ENCODE measurements at places on chromosomes 2 and 18. TPM values are rescaled to one million over a fixed set of nuclear protein-coding genes. Genes with fewer than 3 reads are reported as not detected.

- H3K4me3 ChIP-seq, result no peak overlapping the region
- no peak overlapping the region for H3K27ac ChIP-seq
- peak; percentile 33 for DNase-seq
- no peaks in the 10 kb centered on the region for H3K4me1 ChIP-seq
- no peaks in the 10 kb centered on the region for H3K27me3 ChIP-seq
Measured at GRCh38 chr2:129812071-129812470, 167.4 kb upstream of the RAB6C start.

DNA sequence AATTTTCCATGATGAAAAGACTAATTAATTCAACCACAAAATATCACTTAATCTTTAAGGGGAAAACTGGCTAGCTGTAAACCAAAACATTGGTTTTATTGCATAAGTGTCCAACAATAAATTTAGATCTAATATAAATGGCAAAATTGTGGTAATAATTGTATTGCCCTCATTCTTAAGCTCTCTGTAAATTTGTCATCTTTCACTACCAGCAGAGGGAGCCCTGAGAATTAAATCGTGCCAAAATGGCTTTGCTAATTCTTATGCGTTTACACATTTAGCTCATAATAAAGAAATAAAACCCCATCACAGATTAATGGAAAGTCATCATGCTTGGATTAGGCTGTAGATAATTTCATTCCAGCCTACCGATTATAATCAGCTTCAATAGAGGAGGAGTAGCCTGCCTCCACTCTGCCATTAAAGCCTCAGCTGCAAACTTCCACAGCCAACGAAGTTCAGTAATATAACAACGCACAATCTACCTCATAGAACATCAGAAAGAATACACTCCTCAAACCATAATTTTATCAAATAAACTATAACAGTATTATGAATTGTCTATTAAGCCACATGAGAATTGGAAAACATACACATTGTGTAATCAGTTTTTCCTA is 70.0 kb upstream of the ATP5MC3 start:
- no peak for DNase-seq
- H3K27ac ChIP-seq, result no peak overlapping the region
- no peaks in the 10 kb centered on the region for H3K36me3 ChIP-seq
- no peak overlapping the region for H3K4me3 ChIP-seq

DNA sequence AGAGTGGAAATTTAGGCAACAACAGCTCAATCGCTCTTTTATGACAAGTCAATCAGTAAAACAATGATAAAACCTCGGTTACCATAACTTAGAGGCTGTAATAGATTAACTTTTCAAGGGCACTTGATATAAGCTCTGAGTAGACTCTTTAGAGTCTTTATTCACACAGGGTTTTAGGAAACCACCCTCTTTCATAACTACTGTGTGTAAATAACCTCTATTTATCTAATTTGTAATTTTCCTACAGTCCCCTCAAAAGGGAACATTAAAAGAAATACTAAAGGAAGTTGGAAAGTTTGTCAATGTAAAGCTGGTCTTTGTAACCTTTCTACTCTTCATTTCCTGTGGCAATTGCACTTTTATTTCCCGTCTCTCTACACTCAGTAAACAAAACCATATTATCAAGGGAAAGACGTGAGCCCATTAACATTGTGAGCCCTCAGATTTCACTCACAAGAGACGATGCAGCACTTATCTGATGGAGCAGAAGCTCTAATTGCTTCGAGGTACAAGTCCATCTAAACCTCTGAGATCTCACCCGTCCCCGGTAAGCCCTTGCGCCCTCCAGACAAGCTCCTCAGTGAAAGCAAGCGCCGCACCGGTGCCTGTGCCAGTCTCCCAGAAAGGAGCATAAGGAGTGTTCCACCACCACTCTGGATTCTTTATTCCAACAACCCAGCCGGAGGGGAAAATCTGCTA is 1.1 kb upstream of the HOXD1 start:
- no peaks in the 10 kb centered on the region for H3K4me1 ChIP-seq
- no peaks in the 10 kb centered on the region for H3K36me3 ChIP-seq
- H3K27me3 ChIP-seq, result peaks cover 2% of the 10 kb centered on the region
- no peak overlapping the region for H3K4me3 ChIP-seq
- DNase-seq, result no peak

DNA sequence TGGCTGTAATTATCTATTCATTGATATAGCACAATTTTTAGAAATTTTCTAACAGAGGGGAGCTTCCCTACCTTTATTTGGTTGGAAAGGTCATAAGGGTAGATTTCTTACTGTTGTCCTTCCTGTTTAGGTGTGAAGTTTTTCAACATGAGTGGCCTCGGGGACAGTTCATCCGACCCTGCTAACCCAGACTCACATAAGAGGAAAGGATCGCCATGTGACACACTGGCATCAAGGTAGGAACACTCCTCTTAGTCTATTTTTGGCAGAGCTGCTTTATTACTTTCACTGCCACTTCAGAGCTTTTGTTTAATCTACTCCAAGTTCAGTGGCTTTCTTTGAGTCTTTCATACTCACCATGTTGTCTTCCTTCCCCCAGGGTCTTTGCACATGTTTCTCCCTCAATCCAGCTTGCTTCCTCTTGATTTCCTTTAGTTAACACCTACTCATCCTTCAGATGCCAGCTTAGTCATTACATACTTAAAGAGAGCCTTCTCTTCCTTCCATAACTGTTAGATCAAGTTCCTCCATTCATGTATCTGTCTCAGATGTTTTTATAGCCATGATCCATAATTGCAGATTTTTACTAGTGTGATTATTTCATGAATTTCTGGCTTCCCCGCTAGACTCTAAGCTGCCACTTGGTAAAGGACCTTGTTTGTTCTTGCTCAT is 134.5 kb downstream of the PTRHD1 start:
- H3K27ac ChIP-seq, result no peak overlapping the region
- H3K27me3 ChIP-seq, result no peaks in the 10 kb centered on the region
- H3K36me3 ChIP-seq, result no peaks in the 10 kb centered on the region
- no peaks in the 10 kb centered on the region for H3K4me1 ChIP-seq
- no peak overlapping the region for H3K4me3 ChIP-seq

DNA sequence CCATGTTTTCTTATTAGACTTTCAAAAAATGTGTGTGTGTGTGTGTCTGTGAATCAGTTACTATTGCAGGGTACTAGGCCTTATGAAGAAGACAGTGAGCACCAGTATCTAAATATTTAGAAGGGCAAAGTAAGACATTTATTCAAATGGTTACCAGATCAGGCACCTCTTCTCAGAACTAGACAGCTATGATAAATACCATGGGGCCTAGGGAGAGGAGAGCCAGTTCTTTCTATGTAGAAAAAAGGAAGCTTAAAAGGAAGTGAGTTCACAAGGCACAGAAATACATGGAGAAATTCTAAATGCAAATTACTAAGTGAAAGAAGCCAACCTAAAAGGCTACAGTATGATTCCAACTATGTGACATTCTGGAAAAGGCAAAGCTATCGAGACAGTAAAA is 261.3 kb downstream of the SOX11 start:
- DNase-seq, result no peak
- no peak overlapping the region for H3K27ac ChIP-seq
- no peak overlapping the region for H3K4me3 ChIP-seq
- no peaks in the 10 kb centered on the region for H3K27me3 ChIP-seq

GRCh38 chr2:219183151-219183772 is 5.2 kb downstream of the RETREG2 start:
- no peak for DNase-seq
- no peak overlapping the region for H3K27ac ChIP-seq
- H3K27me3 ChIP-seq, result no peaks in the 10 kb centered on the region
- H3K36me3 ChIP-seq, result peaks cover 6% of the 10 kb centered on the region
- peaks cover 10% of the 10 kb centered on the region for H3K4me1 ChIP-seq

DNA sequence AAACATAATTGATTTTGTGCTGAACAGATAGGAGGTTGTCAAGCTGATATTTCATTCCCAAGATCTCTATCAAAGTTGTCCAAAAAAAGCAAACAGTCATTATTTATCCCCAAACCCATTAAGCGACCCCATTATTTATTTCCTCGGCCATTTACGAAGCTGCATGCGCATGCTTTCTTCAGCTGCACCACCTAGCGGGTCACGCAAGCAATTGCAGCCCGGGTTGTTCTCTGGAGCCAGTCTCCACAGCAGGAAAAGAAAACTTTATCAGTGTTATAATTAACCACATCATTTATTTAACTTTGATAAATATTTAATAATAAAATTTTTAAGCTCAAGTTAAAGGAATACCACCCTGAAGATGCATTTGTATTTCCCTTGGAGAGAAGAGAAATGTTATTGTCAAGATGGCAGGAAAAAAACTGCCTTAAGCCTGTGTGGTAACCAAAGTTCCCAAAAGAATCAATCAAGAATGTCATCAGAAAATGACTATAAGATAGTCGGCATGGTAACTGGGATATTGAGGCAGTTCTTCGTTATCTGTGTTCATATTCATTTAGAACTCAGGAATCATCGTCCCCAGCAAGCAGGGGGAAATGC is 304.7 kb downstream of the FBXO15 start:
- no peaks in the 10 kb centered on the region for H3K36me3 ChIP-seq
- H3K27me3 ChIP-seq, result no peaks in the 10 kb centered on the region
- no peak overlapping the region for H3K4me3 ChIP-seq
- no peak overlapping the region for H3K27ac ChIP-seq

GRCh38 chr2:203361922-203362321 is 33.7 kb downstream of the ABI2 start:
- H3K4me1 ChIP-seq, result no peaks in the 10 kb centered on the region
- no peaks in the 10 kb centered on the region for H3K27me3 ChIP-seq
- no peak for DNase-seq
- H3K4me3 ChIP-seq, result no peak overlapping the region

DNA sequence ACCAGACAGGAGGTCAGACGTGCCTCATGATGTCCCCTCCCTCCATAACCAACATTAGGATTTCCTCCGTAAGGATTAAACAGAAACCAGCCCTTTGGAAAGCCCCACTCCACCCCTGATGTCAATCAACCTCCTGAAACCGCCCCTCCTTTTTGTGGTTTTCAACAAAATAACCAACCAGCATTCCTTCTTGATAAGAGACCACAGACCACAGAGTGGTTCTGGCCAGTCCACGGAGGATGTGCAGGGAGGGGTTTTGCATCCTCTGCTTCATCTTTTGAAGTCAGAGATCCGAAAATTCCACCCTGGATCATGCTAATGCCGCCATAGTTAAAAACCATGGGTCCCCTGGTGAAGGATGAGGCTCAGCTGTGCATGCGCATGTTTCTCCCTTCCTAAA is 180.0 kb upstream of the CCDC150 start:
- H3K27me3 ChIP-seq, result no peaks in the 10 kb centered on the region
- no peak overlapping the region for H3K27ac ChIP-seq
- H3K4me1 ChIP-seq, result no peaks in the 10 kb centered on the region
- no peak for DNase-seq
- no peaks in the 10 kb centered on the region for H3K36me3 ChIP-seq
- H3K4me3 ChIP-seq, result no peak overlapping the region

GRCh38 chr2:205535001-205535400 is 147.3 kb upstream of the NRP2 start:
- H3K4me3 ChIP-seq, result no peak overlapping the region
- H3K27ac ChIP-seq, result no peak overlapping the region
- H3K36me3 ChIP-seq, result no peaks in the 10 kb centered on the region
- H3K4me1 ChIP-seq, result no peaks in the 10 kb centered on the region
- no peak for DNase-seq
- no peaks in the 10 kb centered on the region for H3K27me3 ChIP-seq

- no peaks in the 10 kb centered on the region for H3K4me1 ChIP-seq
- H3K27me3 ChIP-seq, result peaks cover 6% of the 10 kb centered on the region
- no peaks in the 10 kb centered on the region for H3K36me3 ChIP-seq
- no peak for DNase-seq
- H3K4me3 ChIP-seq, result no peak overlapping the region
Measured at GRCh38 chr2:236161531-236161930, 6.7 kb downstream of the GBX2 start.

DNA sequence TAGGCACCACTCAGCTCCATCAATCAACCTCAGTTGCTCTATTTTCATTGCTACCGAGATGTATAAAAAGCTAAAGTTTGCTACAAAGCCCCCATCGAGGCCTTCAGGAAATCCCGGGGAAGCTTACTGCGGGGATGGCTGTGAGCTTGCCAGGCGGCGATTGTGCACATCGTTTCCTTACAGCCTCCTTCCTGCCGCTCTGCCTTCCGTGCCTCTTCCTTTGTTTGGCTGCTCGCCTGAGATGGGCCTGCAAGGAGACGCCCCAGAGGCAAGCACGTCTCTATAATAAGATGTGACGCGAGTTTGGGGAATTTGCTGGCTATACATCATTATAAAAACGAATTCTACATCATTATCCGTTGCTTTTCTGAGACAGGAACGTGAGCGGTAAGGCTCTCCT is 41.6 kb downstream of the DHRS9 start:
- H3K4me3 ChIP-seq, result no peak overlapping the region
- DNase-seq, result no peak
- H3K27me3 ChIP-seq, result no peaks in the 10 kb centered on the region
- no peaks in the 10 kb centered on the region for H3K36me3 ChIP-seq
- 0 out of 2 replicates have a peak, but pooled peaks cover 4% of the 10 kb centered on the region for H3K4me1 ChIP-seq

DNA sequence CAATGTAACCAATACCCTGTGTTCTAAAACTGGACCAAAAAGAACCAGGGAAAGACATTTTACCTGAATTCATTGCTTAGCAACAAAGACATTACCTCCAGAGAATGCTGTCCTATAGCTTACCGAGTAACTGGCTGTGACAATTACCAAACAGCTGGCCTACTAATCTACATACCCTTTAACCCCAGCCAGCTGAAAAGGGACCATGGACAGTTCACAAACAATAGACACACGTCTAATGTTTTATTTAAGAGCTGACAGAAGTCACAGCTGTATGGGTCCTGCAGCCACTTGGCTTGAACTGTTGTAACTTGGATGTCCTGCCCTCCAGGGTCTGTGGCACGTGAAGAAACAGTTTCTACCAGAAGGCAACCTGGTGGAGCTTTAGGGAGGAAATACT is 130.1 kb upstream of the EFEMP1 start:
- no peaks in the 10 kb centered on the region for H3K27me3 ChIP-seq
- H3K4me3 ChIP-seq, result no peak overlapping the region
- H3K27ac ChIP-seq, result no peak overlapping the region
- no peaks in the 10 kb centered on the region for H3K36me3 ChIP-seq
- no peaks in the 10 kb centered on the region for H3K4me1 ChIP-seq
- DNase-seq, result no peak

The PROC gene
- total RNA-seq, result not detected

The ANKRD30BL gene
- not detected for total RNA-seq

The POTEC gene
- total RNA-seq, result not detected

The COLEC11 gene
- 0.74 TPM for total RNA-seq

The PPP1R1C gene
- total RNA-seq, result not detected

The CETN1 gene
- not detected for total RNA-seq

The FEZ2 gene
- 8.0 TPM for total RNA-seq

The SKOR2 gene
- not detected for total RNA-seq

The L3MBTL4 gene
- total RNA-seq, result 8.7 TPM

The MYO5B gene
- total RNA-seq, result 4.4 TPM
